ENCODE measurements at places on chromosomes 2 and 18.
A peak's percentile ranks its signal among the peaks of the same experiment; 100 is the strongest.

GRCh38 chr2:209208211-209208610 lies 215.6 kb upstream of the MAP2 start:
- peak; percentile 0 for DNase-seq

- DNase-seq = no peak
These were observed 41.0 kb downstream of the NPC1 start for GRCh38 chr18:23545247-23545789.

GRCh38 chr2:239509373-239510143 lies 108.7 kb upstream of the HDAC4 start:
- DNase-seq = no peak

- DNase-seq = no peak
These were observed 295.2 kb downstream of the SRBD1 start for GRCh38 chr2:45315861-45316260.

GRCh38 chr2:221465776-221466175 lies 106.3 kb downstream of the EPHA4 start:
- no peak for DNase-seq

- no peak for DNase-seq
These were observed 48.5 kb downstream of the HS6ST1 start for GRCh38 chr2:128269990-128270671.

GRCh38 chr2:217798743-217799562 lies 203.8 kb downstream of the TNS1 start:
- DNase-seq = no peak

- no peak for DNase-seq
These were observed 14.7 kb downstream of the SMARCAL1 start for GRCh38 chr2:216426938-216427337.

- DNase-seq = no peak
These were observed 61.2 kb upstream of the LRRTM1 start for GRCh38 chr2:80365762-80366161.

GRCh38 chr2:3913166-3913565 lies 209.8 kb downstream of the DCDC2C start:
- no peak for DNase-seq

DNA sequence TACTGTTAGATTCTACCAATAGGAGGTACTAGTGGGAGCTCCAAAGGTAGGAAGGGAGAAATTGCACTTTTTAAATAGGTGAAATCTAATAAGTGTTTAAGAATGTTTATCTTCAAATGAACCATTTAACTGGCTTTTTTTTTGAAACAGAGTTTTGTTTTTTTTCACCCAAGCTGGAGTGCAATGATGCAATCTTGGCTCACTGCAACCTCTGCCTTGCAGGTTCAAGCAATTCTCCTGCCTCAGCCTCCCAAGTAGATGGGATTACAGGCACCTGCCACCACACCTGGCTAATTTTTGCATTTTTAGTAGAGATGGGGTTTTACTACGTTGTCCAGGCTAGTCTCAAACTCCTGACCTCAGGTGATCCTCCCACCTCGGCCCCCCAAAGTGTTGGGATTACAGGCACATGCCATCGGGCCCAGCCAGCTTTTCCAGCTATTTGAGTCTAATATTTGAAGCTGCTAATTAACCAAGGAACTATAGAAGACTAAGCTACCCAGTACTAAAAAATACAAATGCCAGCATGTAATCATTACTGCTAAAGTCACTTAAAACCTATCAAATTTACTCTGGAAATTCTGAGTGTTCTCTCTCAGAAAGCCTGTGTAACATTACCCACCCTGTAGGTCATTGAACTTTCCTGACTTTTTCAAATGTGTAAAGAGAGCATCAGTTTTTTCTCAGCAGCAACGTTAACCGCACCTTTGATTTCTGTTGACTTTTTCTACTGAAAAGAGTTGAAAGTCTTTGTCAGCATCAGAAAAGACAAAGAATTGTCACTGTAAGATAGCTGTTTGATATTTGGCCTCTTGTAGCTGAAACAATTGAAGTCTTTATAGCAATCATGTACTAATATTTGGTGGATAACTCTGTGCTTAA lies 24.6 kb upstream of the RNF149 start:
- no peak for DNase-seq

GRCh38 chr2:100509066-100509465 lies 38.8 kb downstream of the NMS start:
- no peak for DNase-seq

GRCh38 chr2:205188239-205189138 lies 493.8 kb upstream of the NRP2 start:
- DNase-seq = no peak

- no peak for DNase-seq
These were observed 372.1 kb upstream of the MYT1L start for GRCh38 chr2:2703172-2703571.

DNA sequence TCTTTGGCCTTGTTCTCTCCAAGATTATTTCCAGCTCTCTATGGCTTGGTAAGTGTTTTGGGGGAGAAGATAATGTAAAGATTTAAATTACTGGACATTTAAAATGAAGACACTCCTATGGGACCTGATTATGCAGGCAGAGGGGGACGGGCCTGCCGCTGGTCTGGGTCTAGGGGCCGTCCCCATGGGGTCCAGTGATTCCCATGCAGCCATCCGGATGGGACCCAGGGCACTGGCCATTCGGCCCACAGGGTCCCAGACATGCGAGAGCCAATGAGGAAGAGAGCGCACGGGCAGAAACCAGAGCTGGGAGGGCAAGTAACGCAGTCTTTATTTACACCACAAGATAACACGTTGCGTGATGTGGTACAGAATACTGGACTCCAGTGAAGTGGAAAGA lies 200.0 kb downstream of the TWIST2 start:
- DNase-seq = no peak

DNA sequence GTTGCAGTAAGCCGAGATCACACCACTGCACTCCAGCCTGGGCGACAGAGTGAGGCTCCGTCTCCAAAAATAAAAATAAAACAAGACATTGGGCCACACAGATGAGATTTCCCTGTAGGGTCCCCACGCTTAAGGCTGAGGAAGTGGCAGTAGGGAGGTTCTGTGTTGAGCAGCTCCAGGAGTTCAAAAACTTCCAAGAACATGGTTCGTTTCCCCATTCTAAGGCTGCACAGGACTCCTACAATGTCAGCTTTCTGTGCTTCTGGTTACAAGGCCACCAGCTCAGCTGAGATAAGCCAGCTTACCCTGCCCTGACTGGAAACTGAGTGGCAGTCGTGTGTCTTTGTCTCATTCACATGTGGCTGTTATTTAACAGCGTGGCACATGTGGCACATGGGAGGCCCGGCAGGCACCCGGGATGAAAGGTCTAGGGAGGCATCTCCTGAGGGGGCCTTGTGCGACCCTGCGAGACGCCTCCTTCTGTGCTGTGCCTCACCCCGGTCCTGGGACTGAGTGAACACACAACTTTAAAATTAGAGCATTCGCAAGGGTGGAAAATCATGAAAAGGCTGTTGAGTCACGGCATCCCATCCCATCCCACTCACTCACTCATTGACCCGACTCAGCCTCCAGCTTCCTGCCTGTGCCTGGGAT lies 7.7 kb downstream of the ITGB1BP1 start:
- no peak for DNase-seq

DNA sequence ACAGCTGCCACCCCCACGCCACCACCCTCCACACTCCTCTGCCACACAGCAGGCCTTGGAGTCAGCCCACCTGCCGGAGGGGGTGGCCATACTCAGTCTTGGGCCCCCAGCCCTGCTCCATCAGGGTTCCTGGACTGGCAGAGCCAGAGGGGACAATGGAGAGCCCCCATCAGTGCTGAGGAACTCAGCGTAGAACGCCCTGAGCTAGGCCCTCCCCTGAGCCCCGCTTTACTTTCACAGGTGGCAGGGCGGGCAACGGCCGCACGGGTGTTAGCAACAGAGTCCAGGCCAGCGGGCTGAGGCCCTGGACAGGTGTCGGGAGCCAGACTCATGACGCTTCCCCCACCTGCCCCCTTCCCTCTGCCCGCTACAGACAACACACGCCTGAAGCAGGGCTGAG lies 47.1 kb downstream of the FOSL2 start:
- no peak for DNase-seq

DNA sequence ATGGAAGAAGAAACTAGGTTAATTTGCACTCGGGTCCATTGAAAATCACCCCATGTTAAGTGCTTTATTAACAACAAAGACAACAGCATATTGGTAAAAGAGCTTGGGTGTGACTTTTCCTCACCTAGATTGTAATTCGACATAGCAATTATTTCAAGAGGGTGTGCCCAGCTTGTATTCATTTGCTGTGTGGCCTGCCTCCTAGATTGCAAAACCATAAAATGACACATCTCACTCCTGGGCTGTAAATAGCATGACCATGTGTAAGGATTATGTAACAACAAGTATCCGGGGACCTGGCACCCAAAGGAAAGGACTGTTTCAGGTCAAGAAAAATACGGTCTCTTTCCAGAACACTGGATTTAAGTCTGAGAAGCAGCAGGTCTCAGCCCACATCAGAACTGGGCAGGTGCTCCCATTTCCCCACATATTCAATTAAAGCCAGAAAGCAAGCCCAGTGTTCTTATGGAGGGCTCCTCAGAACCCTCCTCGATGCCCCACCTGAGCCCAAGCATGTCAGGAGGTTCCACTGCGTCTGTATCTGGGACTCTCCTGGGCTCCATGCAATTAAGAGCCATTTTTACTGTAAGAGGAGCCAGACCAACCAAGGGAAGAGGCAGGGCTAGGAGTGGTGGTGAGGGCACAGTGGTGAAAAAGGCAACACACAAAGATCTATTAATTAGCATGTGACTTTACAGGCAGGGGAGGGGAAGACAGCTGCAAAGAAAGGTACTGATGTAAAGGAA lies 39.2 kb downstream of the MREG start:
- DNase-seq = no peak

- no peak for DNase-seq
These were observed at the start of gene MOGAT1 for GRCh38 chr2:222671259-222672067. MOGAT1 (plus strand) TSS chr2:222671658; CDS start chr2:222671786, 128 bp downstream.

GRCh38 chr18:49019446-49020045 lies 68.8 kb upstream of the SMAD7 start:
- DNase-seq = no peak

DNA sequence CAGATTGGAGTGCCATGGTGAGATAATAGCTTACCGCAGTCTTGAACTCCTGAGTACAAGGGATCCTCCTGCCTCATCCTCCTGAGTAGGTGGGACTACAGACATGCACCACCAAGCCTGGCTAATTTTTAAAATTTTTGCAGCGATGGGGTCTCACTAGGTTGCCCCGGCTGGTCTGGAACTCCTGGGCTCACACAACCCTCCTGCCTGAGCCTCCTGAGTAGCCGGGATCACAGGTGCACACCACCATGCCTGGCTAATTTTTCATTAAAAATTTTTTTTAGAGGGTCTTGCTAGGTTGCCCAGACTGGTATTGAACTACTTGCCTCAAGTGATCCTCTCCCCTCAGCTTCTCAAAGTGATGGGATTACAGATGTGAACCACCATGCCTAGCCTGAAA lies 27.8 kb downstream of the RAB31 start:
- no peak for DNase-seq

DNA sequence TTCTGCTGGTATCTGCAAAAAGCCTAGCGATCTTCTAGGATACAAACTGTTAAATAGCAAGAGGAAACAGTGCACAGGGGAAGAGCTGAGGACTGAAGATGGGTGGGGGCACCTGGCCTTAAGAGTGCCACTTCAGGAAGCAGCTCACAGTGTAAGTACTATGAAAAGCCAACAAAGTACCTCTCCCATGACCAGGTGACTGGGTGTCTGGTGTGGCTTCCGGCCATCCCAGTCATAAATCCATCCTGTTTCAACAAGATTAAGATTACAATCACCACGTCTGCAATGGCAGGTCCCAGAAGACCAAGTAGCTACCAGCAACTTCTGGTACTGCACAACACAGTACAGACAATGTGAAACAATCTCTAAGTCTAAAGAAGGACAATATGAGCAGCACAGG lies 15.9 kb downstream of the ERFE start:
- no peak for DNase-seq

GRCh38 chr18:41077076-41077475 lies 878.0 kb upstream of the PIK3C3 start:
- no peak for DNase-seq

DNA sequence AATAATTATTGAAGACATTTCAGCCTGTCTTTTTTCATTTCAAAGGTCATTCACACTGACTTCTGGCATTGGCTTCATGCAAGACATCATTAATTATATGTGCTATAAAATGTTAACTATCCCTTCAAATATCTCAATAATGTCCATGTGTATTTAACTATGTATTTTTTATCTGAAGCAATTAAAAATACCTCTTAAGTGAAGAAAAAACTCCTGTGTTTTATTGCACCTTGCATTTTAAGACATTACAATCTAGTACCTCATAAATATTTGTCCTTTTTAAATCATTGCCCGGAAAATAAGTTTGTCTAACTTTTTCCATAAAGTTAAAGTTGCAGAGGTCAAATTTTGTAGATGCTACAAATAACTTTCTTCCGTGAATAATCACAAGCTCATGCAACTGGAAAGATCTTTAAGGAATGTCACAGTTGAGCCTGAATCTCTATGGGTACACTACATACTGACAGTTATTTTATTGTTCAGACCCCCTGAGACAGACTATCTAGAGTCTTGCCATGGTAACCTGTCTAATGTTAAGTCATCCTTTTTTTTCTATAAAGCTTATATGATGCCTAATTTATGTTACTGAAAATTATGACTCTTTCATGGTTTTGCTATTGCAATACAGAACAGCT lies 38.4 kb upstream of the COBLL1 start:
- no peak for DNase-seq

All from stimulated activated CD4-positive, alpha-beta T cell treated with anti-CD3 and anti-CD28 coated beads, TNF-alpha, amount 100 ng/mL, for 4 hours (primary cell).